Cortex of kidney (tissue), 1 donor: ENCODE measurements at places on chromosomes 16 and 17.

- no peak for DNase-seq
Measured at GRCh38 chr17:3904501-3904900, 11.6 kb upstream of the CAMKK1 start.

GRCh38 chr16:54284319-54284930 is 2.2 kb downstream of the IRX3 start:
- no peak for DNase-seq

DNA sequence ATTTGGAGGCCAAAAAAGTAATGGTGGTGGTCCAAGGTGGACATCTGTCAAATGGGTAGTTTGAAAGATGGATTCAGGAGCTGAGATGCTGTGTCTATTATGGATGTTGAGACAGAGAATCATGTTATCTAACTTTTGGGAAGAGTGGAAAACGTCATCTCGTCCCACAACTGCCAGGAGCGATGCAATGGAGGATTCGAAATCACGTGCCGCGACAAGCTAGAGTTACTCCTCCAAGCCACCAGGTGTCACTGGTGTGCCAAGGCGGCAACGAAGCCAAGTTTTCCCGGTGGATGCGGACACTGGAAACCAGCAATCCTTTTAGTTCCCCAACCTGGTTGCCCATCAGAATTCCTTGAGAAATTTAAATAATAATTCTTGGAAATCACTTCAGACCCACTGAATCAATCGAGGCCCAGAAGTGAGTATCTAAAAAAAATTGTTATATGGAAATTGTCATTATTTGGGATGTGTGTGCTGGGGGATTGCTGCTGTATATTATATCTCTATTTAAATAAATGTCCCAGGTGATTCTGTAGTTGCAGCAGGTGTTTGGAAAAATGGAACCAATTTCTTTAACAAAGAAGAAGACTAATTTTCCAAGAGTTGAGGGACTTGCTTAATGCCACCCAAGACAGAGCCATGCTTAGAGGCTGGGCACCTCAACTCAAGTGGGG is 206.1 kb downstream of the HAPSTR1 start:
- no peak for DNase-seq

- DNase-seq, result no peak
Measured at GRCh38 chr16:74737521-74737920, 36.9 kb upstream of the MLKL start.

DNA sequence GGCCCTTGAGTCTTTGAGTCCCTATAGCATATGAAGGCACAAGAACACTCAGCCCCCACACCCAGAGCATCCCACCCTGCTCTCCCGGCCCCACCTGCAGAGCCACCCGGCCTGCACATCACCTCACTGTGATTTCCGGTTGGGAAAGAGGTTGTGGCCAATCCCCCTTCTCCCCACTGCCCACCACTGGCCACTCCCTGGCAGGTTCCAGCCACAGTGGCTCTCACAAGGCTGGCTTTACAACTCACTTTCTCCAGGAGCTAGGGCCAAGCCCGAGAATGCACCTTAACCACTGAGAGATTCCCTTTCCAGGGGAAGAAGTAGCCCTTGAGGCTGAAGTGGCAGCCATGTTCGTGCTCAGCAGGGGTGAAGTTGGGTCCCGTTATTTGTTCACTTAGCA is 123.9 kb downstream of the C16orf78 start:
- no peak for DNase-seq

DNA sequence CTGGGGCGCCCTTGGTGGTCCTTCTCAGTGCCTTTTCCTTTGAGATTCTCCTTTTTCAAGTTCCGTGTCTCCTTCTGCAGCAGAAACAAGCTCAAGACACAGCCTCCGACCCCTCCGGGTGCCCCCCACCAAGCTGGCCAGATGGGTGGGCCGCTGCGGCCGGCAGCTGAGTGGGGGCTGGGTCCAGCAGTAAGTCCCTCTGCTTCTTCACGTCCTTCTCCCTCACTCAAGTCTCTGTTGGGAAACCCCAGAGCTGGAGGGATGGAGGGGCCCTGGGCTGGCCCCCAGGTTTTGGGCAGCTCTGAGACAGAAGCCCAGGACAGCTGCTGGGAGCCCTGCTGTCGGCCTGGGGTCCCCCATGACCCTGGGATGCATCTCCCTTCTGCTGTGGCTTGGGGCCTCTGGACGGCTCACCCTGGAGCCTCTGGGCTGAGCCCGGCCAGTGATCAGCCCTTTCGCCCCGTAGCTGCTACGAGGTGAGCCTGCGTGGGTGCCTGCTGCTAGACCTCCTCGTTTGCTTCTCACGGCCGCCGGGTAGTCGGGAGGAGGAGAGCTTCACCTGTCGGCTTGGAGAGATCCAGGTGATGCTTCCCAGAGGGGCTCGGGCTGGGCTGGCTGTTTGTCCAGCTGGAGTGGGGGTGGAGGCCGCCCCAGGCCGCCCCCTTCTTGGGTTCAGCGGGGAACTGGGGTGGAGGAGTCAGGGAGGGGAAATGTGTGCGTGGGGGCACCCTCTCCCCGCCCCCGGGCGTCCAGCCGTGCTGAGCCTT is 10.7 kb downstream of the ENGASE start:
- DNase-seq, result no peak

DNA sequence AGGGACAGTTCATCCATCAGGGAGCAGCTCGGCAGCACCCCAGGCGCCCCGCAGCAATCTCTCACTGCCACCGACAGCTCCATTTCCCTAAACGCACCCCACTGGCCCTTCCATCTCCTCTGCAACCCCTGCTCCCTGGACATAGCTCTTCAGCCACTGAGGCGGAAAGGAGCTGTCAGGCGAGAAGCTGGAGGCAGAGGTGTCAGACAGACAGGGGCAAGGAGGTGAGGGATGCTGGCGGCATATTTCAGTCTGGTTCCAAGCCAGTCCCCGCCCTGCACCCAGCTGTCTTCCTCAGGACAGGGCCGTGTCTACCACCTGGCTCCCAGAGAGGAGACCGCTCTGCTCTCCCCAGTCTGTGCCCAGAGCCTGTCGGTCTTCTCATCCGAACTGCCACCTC is 9.7 kb downstream of the ACLY start:
- DNase-seq, result no peak

- no peak for DNase-seq
Measured at GRCh38 chr16:10791048-10791447, 27.5 kb downstream of the TVP23A start.

DNA sequence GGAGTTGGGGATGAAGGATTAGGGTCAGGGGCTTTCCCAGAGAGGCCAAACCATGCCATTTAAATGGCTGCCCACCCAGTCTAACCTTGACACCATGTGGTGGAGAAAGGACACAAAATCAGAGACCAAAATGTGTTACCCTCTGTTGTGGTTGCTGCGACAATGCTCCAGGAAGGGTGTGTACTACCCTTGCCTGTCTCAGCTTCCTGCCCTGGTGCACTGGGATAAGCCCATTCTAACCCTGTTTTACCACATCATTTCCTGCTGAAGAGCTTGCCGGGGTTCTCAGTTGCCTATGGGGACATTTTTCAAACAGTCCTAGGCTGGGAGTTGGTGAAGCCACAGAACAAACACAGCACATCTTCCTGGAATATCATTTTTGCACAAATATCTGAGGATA is 4.9 kb downstream of the OR4D1 start:
- DNase-seq, result no peak

- no peak for DNase-seq
Measured at GRCh38 chr17:59680314-59680713, 26.9 kb downstream of the PTRH2 start.

- DNase-seq, result no peak
Measured at GRCh38 chr17:77496831-77497577, 356.2 kb downstream of the SEC14L1 start.

GRCh38 chr17:43907998-43908721 is 824 bp upstream of the MPP2 start:
- no peak for DNase-seq

- DNase-seq, result no peak
Measured at GRCh38 chr17:34596920-34597319, 17.5 kb downstream of the TMEM132E start.

- DNase-seq, result no peak
Measured at GRCh38 chr17:8552577-8553320, 77.8 kb downstream of the MYH10 start.

DNA sequence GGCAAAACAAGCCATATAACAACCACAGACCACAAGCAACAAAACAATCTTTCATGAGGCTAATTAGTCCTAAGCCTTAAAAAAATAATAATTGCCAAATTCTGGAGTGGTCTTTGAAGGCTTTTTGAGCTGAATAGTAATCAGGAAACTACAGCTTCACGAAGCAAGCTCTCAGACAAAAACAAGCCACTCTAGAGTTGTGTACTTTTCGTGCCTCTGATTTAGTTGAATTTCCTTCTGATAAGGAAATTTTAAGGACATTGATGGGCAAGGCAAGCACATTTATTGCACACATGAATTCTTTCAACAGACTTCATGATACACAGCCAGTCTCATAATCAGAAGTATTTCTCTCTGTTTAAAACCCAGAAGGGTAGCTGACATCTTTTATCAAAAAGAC is 130.8 kb upstream of the IRX3 start:
- DNase-seq, result no peak

GRCh38 chr16:78742501-78743283 is 643.2 kb downstream of the WWOX start:
- no peak for DNase-seq

DNA sequence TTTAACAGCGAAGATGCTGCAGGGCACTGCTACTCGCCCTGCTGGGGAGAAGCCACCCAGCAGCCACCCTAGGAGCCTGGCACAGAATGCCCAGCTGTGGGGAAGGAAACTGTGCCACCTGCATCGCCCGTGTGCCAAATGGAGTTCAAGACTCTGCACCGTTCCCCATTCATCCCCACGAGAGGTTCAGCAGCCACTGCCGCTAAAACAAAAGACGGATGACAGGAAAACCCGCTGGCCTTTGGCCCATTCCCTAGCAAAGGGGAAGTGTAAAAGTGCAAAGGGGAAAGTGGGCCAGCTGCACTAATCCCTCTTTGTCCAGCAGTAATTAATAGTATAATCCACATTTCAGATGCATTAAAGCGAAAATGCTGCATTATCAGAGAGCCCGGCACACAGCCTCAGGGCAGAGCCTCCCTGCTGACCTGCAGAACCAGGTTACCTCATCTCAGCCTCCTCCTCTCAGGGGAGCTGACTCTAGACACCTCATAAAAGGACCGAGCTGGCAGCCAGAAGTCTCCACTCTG is 37.7 kb downstream of the ZFHX3 start:
- no peak for DNase-seq

- DNase-seq, result no peak
Measured at GRCh38 chr17:73623818-73624217, 20.4 kb downstream of the SDK2 start.

- DNase-seq, result no peak
Measured at GRCh38 chr17:35537601-35538141, at the start of gene SLFN12L. Gene SLFN12L, minus strand, starts transcription at chr17:35537678. Its CDS starts 15,314 bp downstream, at chr17:35522364.

DNA sequence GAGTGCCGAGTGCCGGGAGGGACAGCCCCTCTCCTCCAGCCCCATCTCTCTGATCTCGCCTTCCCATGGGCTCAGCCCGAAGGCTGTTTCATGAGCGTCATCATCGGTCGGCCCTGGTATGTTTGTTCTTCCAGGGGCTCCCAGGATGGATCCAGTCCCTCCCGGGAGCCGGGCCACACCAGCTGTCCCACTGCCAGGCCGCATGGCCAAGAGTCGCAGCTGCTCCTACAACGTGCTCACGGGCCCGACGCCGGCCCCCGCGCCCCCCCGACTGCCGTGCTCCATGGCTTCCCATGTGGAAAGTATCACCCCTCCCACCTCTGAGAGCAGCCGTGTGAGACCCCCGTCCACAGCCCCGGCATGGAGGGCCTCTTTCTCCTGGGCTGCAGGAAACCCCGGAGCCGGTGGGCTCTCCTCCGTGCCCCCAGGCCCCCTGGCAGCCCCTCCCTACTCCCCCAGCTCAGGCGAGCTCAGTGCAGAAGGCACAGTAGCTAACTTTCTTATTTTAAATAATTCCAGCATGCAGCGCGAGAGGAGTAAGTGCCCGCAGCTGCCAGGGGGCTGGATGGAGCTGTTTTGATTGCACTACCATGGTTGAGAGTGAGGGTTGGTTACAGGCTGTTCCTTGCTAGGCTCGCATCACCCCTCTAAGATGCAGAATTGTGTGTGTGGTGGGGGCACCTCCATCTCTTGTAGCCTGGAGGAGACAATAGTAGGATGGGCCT is 26.6 kb upstream of the GSE1 start:
- no peak for DNase-seq

DNA sequence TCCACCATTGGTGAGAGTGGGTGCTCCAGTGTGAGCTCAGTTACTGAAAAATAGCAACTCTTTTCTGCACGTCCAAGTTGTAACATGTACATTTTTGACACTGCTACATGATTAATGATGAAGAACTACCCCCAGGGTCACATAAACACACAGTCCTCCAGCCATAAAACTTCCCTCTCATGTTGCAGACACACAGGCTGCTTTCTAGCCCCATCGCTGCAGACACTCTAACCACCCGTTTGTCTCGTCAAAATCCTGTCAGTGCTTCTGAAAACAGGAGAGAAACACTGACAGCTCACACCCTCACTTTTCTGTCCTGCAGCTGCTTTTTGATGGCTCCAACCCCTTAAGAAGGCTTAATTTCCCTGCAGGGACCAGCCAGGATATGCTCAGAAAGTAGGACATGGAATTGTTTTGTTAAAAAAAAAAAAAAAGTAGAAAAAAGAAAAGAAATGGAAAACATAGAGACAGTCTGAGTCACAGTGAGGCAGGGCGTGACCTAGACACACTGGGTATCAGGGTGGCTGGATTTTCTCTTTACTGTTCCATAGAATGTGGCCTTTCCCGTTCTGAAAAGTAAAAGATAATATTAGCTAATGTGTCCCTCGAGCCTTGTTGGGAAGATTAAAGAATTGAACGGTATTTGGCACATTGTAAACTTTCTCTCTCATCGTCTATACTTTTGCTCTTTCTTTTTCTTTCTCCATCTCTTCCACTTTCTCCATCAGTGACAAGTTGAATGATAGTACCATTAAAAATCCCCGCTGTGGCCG is 20.7 kb upstream of the CCL5 start:
- DNase-seq, result no peak

DNA sequence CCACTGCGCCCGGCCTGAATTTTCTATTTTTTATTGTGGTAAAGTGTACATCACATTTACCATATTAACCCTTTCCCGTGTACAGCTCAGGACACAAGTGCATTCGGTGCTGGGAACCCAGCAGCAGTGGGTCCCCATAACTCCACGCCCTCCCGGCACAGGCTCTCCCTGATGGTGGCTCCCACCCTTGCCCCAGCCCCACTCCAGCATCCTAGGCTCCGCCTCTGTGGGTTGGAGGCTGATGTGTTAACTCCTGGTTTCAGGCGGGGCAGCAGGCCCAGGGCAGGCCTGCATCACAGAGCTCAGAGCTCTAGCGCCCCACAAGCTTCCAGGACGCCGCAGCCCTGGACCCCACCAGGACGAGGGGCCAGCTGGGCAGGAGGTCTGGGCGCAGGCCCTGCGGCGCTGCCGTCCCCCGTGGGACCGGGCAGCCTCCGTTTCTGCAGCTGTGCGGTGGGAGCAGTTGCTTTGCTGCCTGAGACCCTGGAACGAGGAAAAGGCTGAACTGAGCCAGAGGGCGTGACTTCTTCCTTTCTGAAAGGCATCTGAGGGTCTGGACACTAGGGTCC is 19.6 kb downstream of the ZFPM1 start:
- no peak for DNase-seq

DNA sequence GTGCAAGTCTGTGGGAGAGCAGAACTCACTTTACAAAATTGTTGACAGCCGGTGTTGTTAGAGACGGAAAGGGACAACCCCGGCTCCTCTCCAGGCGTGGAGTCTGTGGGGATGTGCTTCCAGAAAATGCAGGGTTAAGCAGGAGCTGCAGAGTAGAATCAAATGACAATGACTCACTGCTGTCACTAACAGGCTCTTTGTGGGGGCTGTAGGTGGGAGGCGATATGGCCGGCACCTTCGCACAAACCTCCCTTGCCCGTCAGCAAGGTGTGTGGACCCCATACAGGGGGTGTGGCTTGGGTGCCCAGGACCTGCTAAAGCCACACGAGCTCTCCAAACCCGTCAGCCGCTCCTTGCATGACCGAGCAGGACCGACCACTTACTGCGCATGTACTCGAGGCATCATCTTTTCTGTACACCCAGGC is 5.8 kb downstream of the PDK2 start:
- DNase-seq, result no peak
